Cardiac septum (tissue), 1 donor: ENCODE measurements at places on chromosomes 12 and 14. TPM values are rescaled to one million over a fixed set of nuclear protein-coding genes. Genes with fewer than 3 reads are reported as not detected.

TEX22 gene
- total RNA-seq = 0.46 TPM

RD3L gene
- 13.1 TPM for total RNA-seq

RFX4 gene
- total RNA-seq = not detected

- no peak for DNase-seq
Observed at GRCh38 chr14:75979071-75979571, 2.7 kb downstream of the TGFB3 start.

- DNase-seq = no peak
Observed at GRCh38 chr12:5864301-5864700, 80.8 kb downstream of the ANO2 start.

GRCh38 chr14:98908050-98908449 is 363.9 kb downstream of the BCL11B start:
- no peak for DNase-seq

- DNase-seq = no peak
Observed at GRCh38 chr12:13154027-13154538, 42.4 kb upstream of the EMP1 start.

GRCh38 chr12:57765698-57766463 is 997 bp downstream of the CYP27B1 start:
- no peak for DNase-seq

GRCh38 chr14:103304706-103305105 is 29.3 kb upstream of the EIF5 start:
- no peak for DNase-seq

- DNase-seq = no peak
Observed at GRCh38 chr12:47120736-47121135, 41.0 kb upstream of the AMIGO2 start.

GRCh38 chr12:75488553-75488952 is 8.0 kb downstream of the GLIPR1 start:
- no peak for DNase-seq

- DNase-seq = no peak
Observed at GRCh38 chr12:4089956-4090355, 183.6 kb upstream of the CCND2 start.

DNA sequence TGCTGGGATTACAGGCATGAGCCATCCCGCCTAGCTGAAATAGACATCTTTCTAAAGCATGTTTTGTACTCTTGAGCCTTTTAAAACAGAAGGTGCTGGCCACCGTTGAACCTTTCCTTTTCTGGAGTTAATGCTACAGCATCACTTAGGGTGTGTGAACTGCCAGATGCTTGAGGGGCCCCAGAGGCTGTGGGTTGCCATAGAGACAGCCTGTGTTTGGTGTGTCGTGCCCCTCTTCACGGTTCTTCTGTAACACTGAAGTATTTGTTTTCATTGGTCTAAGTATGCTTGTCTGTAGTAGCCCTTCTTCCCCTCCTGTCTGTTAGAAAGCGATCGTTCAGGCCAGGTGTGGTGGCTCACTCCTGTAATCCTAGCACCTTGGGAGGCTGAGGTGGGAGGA is 30.8 kb downstream of the PLEKHG3 start:
- DNase-seq = no peak

GRCh38 chr14:20614038-20614840 is 23.1 kb upstream of the RNASE12 start:
- no peak for DNase-seq
